Suppressor macrophage treated with lipopolysaccharide for 1 hour (primary cell): ENCODE measurements at places on chromosomes 3 and 15.

DNA sequence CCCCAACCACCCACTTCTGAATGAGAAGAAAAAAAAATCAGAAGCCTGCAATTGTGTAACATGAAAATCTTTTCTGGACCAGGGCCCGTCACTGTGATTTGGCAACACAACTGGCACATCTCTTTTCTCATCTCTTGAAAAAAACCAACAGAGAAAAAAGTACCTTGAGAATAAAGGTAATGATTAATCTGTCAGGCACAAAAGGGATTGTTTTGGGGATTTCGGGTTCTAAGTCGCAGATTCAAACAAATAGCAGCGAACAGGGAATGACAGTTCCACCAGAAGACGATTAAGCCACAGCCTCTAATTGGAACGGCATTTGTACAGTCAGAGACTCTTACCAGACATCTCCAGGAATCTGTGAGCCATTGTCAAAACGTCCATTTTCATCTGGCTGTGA, at the start of gene AQP9:
Gene AQP9 (plus strand): TSS at position 276 of the 400 bp plus-strand sequence. CDS start 185 bp downstream, outside the sequence.
- peak; percentile 94 for DNase-seq

- no peak for DNase-seq
Observed at GRCh38 chr3:37498126-37499039, 324.0 kb upstream of the LRRFIP2 start.

- DNase-seq: peak; percentile 58
Observed at GRCh38 chr3:107524841-107525643, 2.3 kb downstream of the BBX start.

DNA sequence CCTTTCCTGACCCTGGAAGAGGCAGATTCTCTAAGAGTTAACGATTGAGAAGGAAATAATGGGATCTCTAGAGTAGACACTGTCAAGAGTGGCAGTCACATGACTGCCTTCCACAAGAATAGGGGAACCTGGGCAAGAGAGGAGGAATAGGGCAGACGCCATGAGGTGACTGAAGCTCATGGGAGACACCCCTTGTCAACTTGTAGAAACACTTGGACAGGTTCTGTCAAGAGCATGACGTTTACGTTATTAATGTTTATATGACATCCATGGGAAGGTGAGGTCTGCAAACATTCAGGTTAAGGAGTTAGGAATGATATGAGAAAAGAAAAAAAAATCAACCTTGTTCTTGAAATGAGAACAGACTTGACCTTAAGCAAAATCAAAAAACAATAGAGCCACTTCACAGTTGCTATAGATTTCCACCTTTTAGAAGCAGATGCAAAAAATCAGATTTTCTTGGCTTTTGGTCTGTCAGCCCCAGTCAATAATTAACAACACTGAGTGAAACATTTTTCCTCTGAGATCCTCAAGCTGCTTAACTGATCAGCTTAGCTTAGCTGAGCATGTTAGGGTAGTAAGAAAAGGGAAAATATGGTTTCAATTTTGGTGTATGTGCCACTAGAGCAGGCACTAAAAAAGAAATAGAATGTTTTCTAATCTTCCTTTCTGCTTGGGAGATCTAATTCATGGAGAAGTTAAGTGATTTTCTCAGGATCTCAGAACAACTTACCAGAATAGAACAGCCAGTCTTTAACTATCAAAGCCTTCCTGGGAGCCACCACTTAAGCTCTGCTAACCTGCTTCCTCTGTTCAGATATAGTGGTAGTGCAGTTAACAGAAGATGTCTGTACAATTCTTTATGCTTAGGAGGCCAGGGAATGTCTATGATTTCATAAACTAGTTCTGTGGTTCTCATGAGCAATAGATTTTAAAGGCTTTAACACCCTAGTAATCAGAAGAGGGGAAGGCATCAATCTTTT, 116.9 kb downstream of the B3GALNT1 start:
- no peak for DNase-seq

- DNase-seq: no peak
Observed at GRCh38 chr3:158742871-158743663, 10.8 kb upstream of the RARRES1 start.

- no peak for DNase-seq
Observed at GRCh38 chr15:57592426-57592825, 722 bp downstream of the MYZAP start.

- no peak for DNase-seq
Observed at GRCh38 chr3:124557433-124558232, 172.6 kb upstream of the UMPS start.

- no peak for DNase-seq
Observed at GRCh38 chr3:77412584-77412983, 372.7 kb downstream of the ROBO2 start.

- no peak for DNase-seq
Observed at GRCh38 chr3:2714834-2715233, 395.3 kb downstream of the IL5RA start.

DNA sequence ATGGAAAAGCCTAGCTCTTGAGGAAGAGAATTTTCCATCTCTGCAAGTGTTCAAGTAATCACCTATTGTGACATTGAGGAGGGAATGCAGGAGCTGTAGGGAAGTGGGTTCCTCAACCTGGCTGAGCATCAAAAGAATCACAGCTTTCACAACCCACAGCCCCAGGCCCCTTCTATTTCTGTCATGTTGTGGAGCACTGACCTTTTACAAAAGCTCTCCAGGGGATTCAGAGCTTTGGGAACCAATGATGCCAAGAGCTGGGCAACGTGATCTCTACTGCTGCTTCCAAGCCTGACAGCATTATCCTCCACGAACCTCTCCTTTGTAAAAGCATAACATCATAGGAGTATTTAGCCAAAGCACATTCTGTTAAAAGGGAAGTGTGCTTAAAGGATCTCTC, 231.1 kb downstream of the ADAMTS9 start:
- DNase-seq: no peak

- DNase-seq: no peak
Observed at GRCh38 chr3:60080648-60081047, 1030.8 kb upstream of the CFAP20DC start.

DNA sequence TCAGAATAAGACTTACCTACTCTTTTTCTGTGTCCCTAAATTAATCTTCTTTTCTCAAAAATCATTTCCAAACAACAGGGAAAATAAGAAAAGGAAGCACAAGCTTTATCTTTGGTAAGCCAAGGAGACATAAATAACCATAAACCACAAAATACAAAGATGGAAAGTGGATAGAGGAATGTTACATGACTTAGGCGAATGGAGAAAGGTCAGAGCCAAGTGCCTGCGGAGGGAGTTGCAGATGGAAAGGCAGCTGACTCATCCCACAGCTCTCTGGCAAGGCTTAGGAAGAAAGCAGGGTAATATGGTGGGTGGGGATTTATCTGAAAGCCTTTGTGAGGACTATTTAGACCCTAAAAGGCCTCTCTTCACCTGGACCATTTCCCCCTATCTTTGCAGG, 72.8 kb downstream of the GALK2 start:
- DNase-seq: peak; percentile 8

DNA sequence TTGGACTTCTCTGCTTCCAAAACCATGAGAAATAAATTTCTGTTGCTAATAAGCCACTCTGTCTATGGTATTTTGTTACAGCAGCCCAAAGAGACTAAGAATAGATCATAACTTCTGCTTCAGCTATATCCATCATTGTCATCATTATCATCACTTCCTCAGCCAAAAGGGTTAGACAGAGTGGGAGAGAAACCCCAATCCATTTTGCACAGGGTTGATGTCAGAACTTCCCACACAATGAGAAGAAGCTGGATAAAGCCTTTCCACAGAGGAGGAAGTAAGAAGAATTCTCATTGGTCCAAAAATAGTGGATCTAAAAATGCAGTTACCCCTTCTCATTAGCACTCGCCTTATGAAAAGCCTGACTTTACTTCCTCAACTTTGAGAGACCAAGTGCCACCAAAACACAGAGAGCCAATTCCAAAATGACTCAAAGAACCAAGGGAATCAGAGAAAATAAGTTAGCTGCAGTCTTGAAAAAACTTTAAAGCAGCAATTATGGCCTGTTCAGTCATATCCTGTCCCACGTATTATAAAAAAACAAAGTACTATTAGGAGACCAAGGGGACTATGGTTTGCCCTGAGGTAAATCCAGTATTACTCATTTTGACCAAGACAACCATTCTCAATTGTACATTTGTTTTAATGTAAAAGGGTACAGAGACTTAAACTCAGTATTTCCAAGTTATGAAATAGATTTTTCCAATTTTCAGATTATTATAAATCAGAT, 80.2 kb downstream of the WNT5A start:
- DNase-seq: peak; percentile 2

GRCh38 chr15:98731712-98732450, 83.5 kb downstream of the IGF1R start:
- no peak for DNase-seq

DNA sequence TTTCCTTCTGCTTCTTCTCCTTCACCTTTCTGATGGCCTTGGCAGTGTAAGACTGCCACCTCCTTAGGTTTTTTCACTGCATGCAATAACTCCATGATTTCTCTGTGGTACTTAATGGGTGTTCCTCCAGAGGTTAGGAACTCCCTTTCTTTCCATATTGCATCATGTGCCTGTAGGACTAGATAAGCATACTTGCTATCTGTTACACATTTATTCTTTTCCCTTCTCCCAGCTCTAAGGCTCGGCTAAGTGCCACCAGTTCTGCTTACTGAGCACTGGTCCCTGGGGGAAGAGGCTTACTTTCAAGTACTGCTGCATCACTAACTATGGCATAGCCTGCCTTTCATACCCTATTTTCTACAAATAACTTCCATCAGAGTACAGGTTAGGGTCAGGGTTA, 351.8 kb downstream of the OTOL1 start:
- DNase-seq: no peak

DNA sequence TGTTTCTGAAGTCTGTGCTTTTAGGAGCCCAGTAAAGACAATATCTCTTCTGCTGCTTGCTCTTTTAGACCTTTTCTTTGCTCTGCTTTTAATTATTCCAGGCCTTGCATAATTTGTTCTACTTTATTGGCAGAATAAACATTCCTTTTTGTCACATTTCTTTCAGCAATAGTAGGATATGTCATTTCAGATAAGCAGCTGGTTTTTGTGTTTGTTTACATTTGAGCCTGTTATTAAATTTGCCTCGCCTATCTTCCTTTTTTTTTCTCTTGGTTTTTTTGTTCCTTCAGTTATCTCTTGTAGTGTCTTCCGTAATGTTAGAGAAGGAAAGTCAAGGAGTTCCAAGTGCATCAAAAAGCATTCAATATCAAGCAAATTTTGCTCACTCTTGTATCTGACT, 16.4 kb downstream of the ZNF654 start:
- DNase-seq: no peak

DNA sequence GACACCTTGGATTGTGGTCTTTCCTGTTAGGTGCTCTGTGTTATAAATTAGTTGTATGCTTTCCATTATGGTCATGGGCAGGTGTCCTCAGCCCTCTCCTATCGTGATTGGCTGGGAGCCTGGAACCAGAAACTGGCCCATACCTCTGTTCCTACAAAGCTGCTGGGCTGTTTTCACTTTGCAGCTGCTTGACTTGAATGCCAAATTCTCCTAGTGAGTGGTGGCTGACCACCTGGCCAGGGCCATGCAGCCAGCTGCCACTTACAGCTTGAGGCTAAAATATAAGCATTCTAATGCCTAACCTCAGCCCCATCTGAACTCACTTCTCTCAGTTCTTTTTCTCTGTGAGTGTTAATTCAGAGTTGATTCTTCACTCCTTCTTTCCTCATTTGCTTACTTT, 239.3 kb upstream of the GBE1 start:
- no peak for DNase-seq

GRCh38 chr3:123586131-123586530, 1.3 kb upstream of the HACD2 start:
- peak; percentile 40 for DNase-seq

- peak; percentile 28 for DNase-seq
Observed at GRCh38 chr3:44529927-44530326, 25.1 kb upstream of the ZKSCAN7 start.

DNA sequence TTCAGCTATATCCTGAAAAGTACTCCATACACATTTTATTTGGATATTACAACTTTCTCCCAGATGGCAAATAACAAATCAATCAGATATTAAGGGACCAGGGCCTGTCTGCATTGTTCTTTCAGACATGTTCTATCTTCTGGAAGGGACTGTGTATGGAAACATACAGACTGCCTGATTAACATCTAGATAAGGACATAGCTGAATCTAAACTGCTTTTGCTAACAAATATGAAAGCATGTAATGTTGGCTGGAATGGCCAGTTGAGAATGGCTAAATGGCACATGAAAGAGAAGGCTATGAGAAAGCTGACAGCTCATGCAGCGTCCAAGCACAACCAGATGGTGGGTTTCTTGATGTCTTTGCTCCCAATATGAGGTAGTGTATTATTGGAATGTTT, 149.4 kb downstream of the CFAP20DC start:
- no peak for DNase-seq

DNA sequence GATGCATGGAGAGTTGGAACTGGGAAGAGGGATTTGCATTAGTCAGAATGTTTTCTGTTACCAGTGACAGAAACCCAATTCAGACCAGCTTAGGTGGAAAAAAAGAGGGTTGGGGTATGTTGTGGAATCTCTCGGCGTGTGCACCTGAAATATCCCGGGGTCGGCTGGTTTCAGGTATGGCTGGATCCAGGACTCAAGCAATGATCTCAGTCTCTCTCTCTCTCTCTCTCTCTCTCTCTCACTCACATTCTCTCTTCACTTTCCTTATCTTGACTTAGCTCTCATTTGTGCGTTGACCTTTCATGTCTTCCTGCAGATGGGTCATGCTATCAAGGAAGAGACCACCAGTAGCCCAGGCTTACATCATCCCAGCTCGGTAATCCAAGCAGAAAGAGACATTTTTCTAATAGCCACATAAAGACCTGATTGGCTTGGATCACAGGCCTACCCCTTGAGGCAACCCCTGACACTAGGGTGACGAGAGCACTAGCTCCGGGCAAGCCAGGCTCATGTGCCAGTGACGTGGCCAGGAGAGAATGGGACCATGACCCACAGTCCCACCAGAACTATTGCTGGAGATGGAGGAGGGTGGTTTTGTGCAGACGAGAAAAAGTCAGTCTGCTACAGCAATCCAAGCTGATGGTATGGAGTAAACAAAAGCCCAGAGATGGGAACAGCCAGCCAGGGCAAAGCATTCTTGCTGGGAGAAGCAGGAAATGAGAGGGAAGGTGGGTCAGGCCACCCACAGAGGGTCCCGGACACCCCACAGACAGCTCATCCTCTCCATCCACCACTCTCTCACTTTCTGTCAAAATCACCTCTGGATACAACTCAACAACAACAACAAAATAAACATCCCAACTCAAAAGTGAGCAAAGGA, 91.7 kb downstream of the CHSY1 start:
- DNase-seq: no peak

GRCh38 chr3:125129512-125129997, 73.8 kb upstream of the HEG1 start:
- DNase-seq: peak; percentile 44

DNA sequence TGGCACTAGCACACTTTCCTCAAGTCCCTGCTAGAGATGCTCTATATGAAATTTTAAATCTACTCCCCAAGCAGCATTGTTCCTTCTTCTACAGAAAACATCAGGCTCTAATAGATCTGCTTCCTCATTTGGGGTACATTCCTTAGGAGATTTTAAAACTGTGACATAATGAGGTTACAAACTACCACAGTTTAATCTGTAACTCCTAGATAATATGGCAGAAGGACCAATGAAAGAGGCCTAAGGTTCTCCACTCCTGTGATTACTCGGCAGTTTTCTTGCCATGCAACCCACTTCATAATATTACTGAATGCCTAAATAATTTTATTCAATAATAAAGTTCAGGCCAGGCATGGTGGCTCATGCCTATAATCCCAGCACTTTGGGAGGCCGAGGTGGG, 16.1 kb downstream of the ZNF106 start:
- DNase-seq: no peak
